ENCODE measurements at places on chromosomes 6 and 20. TPM values are rescaled to one million over a fixed set of nuclear protein-coding genes. Genes with fewer than 3 reads are reported as not detected.
A peak's percentile ranks its signal among the peaks of the same experiment; 100 is the strongest.

CFAP206 gene
- total RNA-seq: 2.1 TPM

SLC52A3 gene
- total RNA-seq: 0.82 TPM

LRRC73 gene
- 0.51 TPM for total RNA-seq

RIN2 gene
- 37.3 TPM for total RNA-seq

PSMB9 gene
- total RNA-seq: 5.7 TPM

E2F1 gene
- 5.5 TPM for total RNA-seq

RALGAPB gene
- total RNA-seq: 38.5 TPM

DNA sequence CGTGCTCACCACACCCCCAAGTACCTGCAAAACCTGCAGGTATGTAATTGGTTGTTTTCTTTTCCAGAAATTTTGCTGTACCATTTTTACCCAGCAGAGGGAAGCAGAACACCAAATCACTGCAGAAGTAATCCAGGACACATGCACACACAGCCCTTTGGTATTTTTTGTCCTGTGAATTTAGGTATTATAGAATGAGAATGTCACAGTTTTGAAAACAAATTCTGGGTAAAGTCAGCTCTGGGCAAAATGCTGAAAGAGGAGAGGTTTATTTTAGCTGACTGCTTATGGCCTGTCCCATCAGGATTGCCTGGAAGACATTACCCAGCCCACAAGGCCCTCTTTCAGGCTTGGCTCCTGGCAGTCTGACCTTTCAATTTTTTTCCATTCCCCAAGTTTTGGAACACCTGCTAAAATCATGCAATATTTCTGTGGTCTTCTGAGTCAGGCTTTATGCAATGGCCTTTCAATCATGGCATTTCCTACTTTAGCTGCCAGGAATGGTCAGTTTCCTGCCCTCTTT lies 3.5 kb upstream of the EFHC1 start:
- peak; percentile 88 for DNase-seq

- no peak for DNase-seq
Measured at GRCh38 chr6:141282263-141282662, 850.5 kb upstream of the GJE1 start.

- no peak for DNase-seq
Measured at GRCh38 chr20:37316116-37316774, 26.8 kb downstream of the MANBAL start.

- no peak for DNase-seq
Measured at GRCh38 chr6:127403636-127404035, 55.6 kb downstream of the KIAA0408 start.

GRCh38 chr6:79494841-79495240 lies 42.4 kb downstream of the LCA5 start:
- no peak for DNase-seq

DNA sequence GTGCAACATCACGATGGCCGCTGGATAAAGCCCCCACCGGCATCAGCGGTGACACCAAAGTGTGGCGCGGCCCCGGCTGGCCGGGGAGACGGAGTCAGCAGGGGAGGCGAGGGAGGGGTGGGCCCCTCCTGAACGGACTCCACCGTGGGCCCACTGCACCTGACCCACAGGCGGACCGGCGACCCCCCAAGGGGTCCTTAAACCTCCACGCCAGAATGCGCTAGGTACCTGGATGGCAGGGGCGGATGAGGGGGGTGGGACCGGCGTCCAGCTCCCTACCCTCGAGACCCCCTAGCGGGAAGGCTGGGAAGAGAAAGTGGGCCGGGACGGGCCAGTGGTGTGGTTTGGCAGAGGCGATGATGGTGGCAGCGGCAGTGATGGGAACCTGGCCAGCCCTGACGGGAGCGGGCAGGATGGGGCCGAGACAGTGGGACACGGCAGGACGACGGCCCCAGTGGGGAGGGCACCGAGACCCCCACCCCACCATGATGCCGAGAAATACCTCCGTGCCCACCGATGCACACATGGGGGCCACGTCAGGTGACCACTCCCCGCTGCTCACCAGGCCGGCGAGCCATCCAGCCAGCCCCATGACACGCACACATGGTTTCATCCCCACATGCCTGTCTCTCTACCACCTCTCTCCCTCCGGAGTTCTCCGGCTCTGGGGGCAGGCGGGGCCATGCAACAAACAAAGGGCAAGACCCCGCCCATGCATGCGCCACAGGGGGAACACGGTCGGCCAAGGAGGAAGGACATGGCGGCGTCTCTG lies 771.9 kb upstream of the DEFB115 start:
- no peak for DNase-seq

DNA sequence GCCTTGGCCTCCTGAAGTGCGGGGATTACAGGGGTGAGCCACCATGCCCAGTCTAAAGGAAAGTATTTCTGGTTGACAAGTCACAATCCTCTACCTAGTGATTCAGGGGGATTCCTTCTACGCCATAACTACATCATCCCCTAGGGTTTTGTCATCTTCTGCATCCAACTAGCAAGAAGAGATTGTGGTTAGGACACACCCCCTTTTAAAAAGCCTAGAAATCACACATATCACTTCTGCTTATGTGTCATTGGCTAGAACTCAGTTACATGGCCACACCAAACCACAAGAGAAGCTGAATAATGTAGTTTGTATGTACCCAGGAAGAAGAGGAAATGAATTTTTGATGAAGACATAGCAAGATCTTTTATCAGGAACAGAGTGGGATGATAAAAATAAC lies 14.7 kb upstream of the CHD6 start:
- no peak for DNase-seq

- no peak for DNase-seq
Measured at GRCh38 chr6:135002974-135003703, 51.5 kb downstream of the HBS1L start.

DNA sequence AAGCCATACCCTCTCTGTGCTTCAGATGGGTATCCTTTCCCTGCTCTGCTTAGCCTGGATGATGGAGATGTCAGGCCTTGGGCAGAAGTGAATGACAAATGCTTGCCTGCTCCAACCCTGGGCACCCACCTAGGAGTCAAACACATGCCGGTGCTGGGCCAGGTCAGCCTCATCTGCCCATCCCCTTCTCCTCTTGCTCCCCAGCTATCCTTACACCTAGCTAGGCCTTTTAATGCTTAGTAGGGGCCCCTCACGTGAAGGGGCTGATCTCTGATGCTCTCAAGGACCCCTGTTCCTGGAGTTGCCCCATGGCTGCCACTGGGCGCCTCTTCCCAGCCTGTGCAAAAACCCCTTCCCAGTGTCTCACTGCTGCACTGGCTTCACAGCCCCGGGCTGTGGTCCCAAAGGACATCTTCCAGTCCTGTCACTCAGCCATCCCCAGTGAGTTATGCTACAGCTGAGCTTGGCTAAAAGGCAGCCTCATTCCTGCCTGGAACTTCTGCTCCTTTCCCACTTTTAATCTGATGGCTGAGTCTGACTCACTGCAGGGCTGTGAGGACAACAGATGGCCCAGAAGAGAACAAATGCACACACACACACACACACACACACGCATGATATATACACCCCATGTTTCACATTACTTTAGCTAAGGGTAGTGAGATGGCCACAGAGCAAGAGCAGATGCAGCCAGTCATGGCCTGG lies 12.8 kb upstream of the SDCBP2 start:
- DNase-seq: no peak

DNA sequence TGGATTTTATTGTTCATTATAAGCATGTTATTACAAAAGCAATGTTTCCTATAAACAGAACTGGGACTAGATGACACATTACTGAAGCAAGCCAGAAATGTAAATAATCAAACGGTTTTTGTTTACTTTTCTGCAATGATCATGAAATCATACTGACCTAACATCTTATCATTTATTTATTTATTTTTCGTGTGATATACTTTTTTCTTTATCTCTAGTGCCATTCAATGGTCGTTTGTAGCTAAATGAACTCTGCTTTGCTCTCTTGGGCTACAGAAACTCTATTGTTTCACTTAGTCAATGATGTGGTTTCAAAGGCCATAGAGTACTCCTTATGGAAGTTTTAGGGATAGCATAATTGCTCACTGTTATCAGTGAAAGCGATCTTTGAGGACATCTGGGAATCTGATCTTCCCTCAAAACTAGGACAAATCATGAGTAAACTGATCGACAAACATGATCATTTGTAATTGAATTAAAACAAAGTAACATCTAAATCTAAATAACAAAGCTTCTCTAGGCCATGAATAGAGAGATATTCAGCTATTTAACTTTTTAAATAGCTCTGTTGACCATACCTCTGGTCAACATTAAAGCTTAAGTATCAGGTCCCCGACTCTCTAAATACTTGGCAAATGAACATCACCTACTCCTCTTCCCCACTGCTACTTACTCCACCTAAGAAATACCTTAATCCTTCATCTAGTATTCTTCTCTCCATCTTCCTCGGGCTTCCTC lies 933.4 kb downstream of the TFAP2A start:
- no peak for DNase-seq

DNA sequence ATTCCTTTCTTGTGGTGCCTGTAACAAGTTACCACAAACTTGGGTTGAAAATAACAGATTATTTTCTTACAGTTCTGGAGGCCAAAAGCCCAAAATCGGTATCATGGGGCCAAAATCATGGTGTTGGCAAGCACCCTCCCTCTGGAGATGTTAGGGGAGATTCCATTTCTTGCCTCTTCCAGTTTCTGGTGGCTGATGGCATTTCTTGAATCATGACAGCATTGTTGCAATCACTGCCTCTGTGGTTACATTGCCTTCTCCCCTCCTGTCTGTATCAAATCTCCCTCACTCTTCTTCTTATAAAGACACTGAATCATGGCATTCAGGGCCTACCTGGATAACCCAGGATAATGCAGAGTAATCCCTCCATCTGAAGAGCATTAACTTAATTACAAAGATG lies 17.9 kb upstream of the TENT5A start:
- no peak for DNase-seq

DNA sequence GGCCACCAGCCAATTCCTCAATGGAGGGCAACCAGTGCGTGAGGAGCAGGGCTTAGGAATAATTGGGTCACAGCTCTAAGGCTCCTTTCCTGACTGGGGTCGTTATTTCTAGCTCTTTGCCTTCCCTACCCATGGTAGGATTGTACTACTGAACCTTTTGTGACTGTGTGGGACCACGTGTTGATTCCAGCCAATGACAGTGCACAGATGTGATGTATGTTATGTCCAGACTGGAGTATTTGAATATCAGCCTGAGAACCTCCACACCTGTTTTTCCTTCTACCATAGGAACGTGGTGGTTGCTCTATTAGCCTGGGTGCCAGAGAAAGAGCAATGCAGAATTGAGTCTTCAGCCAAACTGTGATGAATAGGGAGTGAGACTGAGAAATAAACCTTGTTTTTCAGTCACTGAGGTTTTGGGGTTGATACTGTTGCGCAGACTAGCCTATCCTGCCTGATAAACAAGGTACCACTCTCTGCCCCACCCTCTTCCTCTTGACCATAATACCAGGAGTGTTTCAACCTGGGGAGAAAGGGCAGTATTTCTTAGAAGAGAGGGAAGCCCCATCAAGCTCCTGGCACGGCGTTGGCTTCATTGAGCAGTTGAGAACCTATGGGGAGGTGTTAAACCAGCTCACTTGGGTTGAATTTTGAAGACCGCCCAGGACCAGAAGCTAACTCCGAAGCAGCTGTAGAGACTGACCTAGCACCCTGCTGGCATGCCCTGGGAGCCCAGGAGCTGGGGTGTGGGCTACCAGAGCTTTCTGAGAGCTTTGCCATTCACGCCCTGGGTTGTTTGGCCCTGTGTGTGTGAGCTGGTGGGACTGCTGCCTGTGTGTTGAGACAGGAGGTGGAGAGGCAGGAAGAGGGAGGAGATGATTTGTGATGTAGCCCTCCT lies 105.5 kb upstream of the BACH2 start:
- no peak for DNase-seq

GRCh38 chr6:8707956-8708772 lies 272.8 kb upstream of the SLC35B3 start:
- DNase-seq: peak; percentile 72

GRCh38 chr6:54875539-54875938 lies 29.0 kb downstream of the FAM83B start:
- no peak for DNase-seq

GRCh38 chr6:35955521-35955920 lies 34.6 kb upstream of the SRPK1 start:
- no peak for DNase-seq

GRCh38 chr6:33620158-33620855 lies 815 bp upstream of the ITPR3 start:
- peak; percentile 64 for DNase-seq

- no peak for DNase-seq
Measured at GRCh38 chr6:44682280-44682679, 294.8 kb downstream of the CDC5L start.

- peak; percentile 67 for DNase-seq
Measured at GRCh38 chr6:150767571-150768018, 97.9 kb upstream of the MTHFD1L start.

DNA sequence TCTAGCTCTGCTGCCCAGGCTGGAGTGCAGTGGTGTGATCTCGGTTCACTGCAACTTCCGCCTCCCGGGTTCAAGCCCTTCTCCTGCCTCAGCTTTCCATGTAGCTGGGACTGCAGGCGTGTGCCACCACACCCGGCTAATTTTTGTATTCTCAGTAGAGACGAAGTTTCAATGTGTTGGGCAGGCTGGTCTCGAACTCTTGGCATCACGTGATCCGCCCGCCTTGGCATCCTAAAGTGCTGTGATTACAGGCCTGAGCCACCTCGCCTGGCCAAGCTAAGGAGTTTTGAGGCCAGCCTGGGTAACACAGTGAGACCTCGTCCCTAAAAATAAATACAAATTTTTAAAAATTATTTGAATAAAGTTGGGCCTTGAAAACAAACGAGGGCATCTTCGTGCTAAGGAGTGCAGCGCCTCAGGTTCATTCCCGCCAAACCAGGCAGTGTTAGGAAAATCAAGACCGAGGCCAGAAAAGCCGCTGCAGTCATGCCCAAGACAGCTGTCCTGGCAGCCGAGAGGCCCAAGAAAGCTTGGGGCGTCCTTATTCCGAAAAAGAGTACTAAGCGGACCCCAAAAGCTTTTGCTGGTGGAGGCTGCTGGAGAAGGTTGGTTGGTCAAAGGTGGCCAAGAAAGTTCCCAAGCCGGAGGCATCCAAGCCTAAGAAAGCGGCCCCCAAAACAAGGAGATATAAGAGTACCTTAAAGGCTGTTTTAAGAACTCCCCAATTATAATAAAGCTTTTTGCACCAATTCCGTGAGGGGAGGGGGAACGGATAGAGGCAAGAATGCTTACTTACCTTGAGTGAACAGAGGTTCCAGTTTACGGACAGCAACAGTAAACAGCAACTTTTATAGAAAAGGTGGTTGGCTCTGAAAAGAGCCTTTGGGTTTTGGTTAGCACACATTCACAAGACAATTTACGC lies 109.0 kb downstream of the HFE start:
- peak; percentile 55 for DNase-seq

DNA sequence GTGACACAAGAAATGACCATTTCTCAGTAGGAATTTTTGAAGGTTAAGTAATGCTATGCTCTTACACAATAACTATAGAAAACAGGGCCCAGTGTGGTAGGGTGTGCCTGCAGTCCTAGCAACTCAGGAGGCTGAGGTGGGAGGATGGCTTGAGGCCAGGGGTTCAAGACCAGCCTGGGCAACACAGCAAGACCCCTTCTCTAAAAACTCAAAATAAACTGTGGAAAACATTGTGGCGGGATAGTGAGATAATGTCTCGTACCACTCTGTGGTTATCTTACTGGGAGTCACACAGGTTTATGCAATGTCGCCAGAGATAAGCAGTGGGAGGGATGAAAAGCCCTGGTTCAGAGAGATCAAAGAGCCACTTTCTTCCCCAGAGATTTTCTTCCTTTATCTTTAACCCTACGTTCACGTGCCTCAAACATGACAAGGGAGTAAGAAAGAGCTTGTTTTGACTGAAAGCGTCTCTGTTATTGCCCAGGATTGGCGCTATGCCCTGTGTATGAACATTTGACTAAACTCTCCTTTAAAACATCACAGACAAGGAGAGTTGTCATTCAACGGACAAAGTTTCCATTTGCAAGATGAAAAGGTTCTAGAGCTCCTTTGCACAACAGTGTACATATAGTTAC lies 13.9 kb downstream of the GCM1 start:
- DNase-seq: no peak

- no peak for DNase-seq
Measured at GRCh38 chr6:168462289-168462853, 21.4 kb downstream of the SMOC2 start.
